ENCODE measurements at places on chromosomes 3 and 15.

GRCh38 chr15:88282614-88283013 is 26.1 kb upstream of the NTRK3 start:
- no peak for DNase-seq

DNA sequence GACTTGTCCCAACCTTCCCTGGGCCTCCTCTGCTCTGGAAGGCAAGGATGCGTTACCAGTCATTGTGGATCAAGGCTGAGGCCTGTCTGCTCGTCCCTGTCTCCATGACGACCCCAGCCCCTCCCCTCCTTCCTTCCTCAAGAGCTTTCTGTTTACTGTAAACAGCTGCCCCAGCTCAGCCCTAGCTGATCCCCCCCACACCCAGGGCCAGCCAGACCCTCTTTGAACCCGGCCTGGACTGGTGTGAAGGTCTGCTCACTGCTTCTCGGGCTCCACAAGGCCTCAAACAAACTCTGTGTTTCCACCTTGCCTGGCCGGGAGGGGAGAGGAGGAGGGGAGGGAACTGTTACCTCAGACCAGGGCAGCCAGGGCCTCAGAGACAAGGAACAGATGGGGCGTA is 16.9 kb downstream of the VPS18 start:
- DNase-seq: no peak

- no peak for DNase-seq
These were observed 6.1 kb downstream of the SKOR1 start for GRCh38 chr15:67831363-67831762.

GRCh38 chr3:152316318-152316717 is 47.6 kb downstream of the MBNL1 start:
- DNase-seq: no peak

DNA sequence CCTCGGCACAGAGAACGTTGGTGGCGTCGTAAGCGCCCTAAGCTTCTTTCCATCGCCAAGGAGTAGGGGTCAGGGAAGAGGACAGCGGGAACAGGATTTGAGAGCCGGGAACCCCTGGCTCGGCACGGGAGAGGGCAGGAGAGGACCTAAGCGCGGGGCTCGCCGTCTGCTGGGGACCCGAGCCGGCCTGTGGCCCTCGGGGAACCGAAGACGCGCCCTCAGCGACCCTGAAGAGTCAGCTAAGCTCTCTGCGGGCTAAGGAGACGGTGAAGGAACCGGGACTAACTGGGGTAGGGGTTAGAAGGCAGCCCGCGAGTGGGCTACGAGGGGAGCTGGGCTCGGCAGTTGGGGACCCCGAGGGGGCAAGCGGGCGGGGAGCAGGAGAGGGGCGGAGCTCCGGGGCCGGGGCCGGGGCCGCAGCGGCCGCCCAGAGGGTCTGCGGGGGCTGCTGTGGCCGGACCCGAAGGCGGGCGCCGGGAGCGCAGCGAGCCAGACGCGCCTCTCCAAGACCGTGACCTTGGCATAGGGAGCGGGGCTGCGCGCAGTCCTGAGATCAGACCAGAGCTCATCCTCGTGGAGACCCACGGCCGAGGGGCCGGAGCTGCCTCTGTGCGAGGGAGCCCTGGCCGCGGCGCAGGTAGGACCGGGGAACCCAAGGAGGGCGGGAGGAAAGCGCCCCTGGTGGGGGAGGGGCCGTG is 574 bp downstream of the CASR start:
- DNase-seq: no peak

DNA sequence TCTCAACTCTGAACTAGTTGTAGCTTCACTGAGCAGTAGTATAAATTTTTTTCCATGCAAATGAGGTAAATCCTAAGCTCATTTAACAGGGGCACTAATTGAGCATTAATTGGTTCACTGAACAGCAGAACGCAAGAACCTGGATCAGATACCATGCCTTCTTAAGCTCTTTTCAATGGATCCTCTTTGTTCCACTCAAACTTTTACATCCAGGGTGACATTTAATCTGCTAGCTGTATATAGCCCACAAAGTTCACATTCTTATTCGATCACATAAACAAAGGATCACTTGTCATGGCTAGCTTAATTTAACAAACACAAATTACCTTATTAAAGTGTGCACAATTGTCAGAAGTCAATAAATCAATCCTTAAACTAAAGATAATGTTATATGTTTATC is 281.6 kb downstream of the CNTN6 start:
- DNase-seq: no peak

DNA sequence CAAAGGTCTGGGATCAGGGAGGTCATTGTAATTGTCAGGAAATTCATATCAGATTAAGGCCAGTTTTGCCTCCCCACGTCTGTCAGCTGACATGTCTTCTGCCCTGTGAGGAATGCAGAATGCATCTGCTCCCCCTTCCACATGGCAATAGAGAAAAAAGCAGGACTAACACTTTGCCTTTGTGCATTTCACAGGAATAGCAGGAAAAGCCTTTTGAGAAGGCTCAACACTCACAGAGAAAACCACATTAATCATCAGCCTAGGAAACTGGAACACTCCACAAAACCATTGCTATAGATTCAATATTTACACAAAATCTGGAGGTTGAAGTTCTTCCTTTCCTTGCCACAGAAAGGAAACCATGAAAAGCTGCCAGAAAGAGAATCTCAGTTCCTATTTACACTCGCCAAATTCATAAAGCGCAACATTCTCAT is 165.2 kb upstream of the HES1 start:
- DNase-seq: no peak

- no peak for DNase-seq
These were observed 28.6 kb downstream of the CGGBP1 start for GRCh38 chr3:88030210-88030609.

DNA sequence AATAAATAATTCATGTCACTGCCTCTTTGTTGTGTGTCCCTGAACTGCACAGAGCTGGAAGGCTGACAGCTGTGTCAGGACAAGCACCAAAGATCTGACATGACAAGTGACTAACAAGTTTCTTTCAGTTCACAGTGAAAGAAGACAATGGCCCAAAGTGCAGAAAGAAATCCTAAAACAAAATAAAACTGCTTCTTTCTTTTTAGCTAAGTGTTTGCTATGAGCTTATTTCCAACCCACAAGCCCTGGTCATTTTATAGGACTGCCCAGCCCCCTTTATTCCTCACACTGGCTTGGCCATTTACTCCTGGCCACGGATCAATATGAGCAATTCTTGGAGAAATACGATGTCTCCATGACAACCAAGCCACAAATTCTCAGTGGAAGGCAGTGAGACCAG is 238.5 kb downstream of the WDR72 start:
- no peak for DNase-seq
